ENCODE measurements at places on chromosomes 3 and 15. TPM values are rescaled to one million over a fixed set of nuclear protein-coding genes. Genes with fewer than 3 reads are reported as not detected.

The GHSR gene
- not detected for total RNA-seq

The PPP1R14D gene
- total RNA-seq, result 170 TPM

DNA sequence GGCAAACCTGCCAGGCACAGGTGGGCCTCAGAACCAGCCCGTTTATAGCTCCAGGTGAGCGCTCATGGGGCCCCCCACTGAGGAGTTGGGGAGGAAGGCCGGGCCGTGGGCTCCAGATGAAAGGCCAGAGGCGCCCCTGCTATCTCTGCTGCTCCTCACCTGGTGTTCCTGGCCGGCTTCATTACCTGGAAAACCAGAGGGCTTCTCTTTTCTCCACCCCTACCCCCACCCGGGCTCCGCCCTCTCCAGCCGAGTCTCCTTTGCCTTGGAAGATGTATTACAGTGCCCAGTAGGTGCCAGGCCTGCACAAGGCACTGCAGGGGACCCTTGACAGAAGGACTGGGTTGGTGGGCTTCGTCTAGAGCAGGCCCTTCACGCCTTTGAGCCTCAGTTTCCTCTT is 111.4 kb downstream of the WNT7A start:
- no peak overlapping the region for H3K27ac ChIP-seq
- no peak for DNase-seq
- no peaks in the 10 kb centered on the region for H3K36me3 ChIP-seq
- H3K27me3 ChIP-seq, result no peaks in the 10 kb centered on the region

- no peak overlapping the region for H3K4me3 ChIP-seq
- H3K36me3 ChIP-seq, result no peaks in the 10 kb centered on the region
- H3K27me3 ChIP-seq, result no peaks in the 10 kb centered on the region
- H3K4me1 ChIP-seq, result no peaks in the 10 kb centered on the region
- DNase-seq, result no peak
Measured at GRCh38 chr3:32384938-32385337, 6.7 kb upstream of the CMTM7 start.

DNA sequence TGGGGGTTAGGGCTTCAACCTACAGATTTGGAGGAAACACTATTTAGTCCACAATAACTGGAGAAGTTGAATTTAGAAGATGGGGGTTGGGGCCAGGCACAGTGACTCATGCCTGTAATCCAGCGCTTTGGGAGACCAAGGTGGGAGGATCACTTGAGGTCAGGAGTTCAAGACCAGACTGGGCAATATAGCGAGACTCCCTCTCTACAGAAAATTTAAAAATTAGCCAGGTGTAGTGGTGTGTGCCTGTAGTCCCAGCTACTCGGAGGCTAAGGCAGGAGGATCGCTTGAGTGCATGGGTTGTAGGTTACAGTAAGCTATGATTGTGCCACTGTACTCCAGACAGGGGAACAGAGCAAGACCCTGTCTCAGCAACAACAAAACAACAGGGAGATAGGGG is 5.0 kb upstream of the DYNLT2B start:
- H3K27ac ChIP-seq, result no peak overlapping the region
- no peaks in the 10 kb centered on the region for H3K4me1 ChIP-seq
- H3K27me3 ChIP-seq, result peaks cover 9% of the 10 kb centered on the region
- H3K4me3 ChIP-seq, result no peak overlapping the region

The TM6SF1 gene
- total RNA-seq, result not detected

- peaks cover 6% of the 10 kb centered on the region for H3K27me3 ChIP-seq
- H3K4me1 ChIP-seq, result no peaks in the 10 kb centered on the region
- no peaks in the 10 kb centered on the region for H3K36me3 ChIP-seq
- no peak for DNase-seq
- H3K4me3 ChIP-seq, result no peak overlapping the region
- no peak overlapping the region for H3K27ac ChIP-seq
Measured at GRCh38 chr15:89041507-89041906, 46.7 kb upstream of the ABHD2 start.

Data from transverse colon (tissue), 4 donors.